Omental fat pad (tissue), 4 donors: ENCODE measurements at places on chromosomes 7 and 10. TPM values are rescaled to one million over a fixed set of nuclear protein-coding genes. Genes with fewer than 3 reads are reported as not detected.

DNA sequence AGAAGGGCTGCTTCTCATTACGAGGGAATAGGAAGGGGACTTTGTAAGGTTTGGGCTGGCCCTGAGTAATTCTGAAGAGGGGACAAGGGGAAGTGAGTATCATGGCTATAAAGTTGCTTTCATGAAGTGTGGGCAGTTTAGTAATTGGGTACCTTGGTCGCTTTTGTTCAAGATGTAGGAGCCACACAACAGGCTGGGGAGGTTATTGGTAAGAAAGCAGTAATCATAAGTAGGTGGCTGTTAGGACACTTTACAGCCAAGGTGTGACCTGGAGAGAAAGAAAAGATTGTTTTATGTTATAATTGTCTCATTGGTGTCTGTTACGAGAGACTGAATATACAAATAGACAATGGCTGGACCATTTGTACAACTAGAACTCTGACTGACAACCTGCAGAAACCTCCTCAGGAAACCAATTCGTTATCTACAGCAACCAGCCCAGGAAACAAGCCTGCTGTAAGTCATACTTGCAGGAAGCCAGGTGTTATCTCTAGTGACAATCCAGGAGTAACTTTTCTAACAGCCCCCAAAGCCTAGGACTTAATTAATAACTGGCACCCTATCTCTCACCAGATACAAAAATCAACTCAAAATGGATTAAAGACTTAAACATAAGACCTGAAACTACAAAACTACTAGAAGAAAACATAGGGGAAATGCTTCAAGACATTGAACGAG, 5.0 kb upstream of the CCM2 start:
- no peak for DNase-seq

GRCh38 chr7:101560856-101561255, 68.2 kb downstream of the MYL10 start:
- DNase-seq: no peak

- no peak for DNase-seq
Observed at GRCh38 chr7:138857728-138858127, 59.7 kb upstream of the ATP6V0A4 start.

Gene ZP3
- 0.65 TPM for total RNA-seq
